PC-3 (cell line): ENCODE measurements at places on chromosomes 6 and 20.

- no peak for DNase-seq
Measured at GRCh38 chr6:30066082-30066481, 916 bp upstream of the PPP1R11 start.

- DNase-seq: peak; percentile 33
Measured at GRCh38 chr6:112620812-112621569, 273.9 kb downstream of the RFPL4B start.

GRCh38 chr6:66161546-66162108, 454.6 kb upstream of the EYS start:
- no peak for DNase-seq

- peak; percentile 59 for DNase-seq
Measured at GRCh38 chr20:47540443-47541354, 39.0 kb downstream of the NCOA3 start.

DNA sequence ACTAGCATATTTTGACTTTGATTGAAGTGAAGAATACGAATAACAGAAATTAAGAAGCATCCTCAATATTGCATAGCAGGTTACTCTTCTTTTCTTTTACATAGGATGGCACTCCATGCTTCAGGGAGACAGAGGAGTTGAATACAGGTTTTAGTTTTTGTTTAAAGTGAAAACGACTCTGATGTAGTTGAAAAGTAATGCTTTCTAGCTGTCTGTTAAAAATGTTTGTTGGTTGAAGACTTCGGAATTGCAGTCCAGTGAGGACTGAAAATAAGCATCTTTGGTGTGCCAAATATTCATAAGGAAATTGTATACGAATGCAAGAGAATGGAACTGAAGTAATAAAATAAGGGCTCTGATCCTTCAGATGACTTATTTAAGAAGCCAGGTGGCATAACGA, 618 bp upstream of the SLC16A10 start:
- DNase-seq: no peak

DNA sequence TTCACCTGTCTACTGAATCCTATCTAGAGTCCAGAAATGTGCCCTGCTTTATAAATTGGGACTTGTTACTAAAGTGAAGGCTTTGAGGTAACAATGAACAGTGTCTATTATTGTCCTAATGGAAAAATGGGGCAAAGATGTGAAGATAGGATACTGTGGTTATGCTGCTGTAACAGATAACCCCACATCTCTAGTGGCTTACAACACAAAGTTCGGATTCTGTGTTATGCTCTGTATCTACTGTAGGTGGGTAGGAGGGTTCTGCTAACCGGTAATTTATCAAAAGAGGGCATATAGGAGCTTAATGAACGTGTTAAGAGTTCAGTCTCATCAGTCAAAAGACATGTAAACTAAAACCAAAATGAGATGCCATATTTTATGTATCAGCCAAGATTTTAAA, 6.2 kb downstream of the NAA20 start:
- no peak for DNase-seq
